ENCODE measurements at places on chromosomes 12 and 14. TPM values are rescaled to one million over a fixed set of nuclear protein-coding genes. Genes with fewer than 3 reads are reported as not detected.

DNA sequence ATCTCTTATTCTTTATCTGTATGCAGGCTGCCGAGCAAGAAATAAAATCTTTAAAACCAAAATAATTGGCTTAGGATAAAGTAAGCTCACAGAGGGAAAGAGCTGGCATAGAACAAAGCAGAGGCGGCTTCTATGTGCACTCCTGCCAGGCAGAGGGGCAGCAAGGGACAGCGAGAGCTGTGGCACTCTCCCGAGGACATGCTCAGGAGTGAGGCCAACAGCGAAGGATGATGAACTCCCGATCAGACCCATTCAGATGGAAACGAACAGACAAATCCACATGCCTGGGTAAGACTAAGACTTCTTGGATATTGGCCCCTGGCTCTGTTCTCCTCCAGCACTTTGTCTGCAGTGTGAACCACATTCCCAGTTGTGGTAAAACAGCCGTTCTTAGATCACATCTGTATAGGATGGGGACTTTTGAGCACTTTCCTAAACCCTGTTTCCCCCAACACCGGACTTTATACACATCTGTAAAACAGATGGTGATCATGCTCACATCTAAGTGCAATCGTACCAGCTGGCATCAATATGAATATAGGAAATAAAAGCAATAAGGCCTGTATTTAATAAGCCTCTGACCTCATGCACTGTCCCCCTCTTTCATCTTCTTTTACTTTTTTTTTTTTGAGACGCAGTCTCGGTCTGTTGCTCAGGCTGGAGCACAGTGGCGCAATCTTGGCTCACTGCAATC is 134.1 kb downstream of the PPM1H start:
- H3K36me3 ChIP-seq, result peaks cover 8% of the 10 kb centered on the region
- DNase-seq, result no peak
- H3K4me3 ChIP-seq, result no peak overlapping the region
- H3K27me3 ChIP-seq, result no peaks in the 10 kb centered on the region
- H3K4me1 ChIP-seq, result no peaks in the 10 kb centered on the region

DNA sequence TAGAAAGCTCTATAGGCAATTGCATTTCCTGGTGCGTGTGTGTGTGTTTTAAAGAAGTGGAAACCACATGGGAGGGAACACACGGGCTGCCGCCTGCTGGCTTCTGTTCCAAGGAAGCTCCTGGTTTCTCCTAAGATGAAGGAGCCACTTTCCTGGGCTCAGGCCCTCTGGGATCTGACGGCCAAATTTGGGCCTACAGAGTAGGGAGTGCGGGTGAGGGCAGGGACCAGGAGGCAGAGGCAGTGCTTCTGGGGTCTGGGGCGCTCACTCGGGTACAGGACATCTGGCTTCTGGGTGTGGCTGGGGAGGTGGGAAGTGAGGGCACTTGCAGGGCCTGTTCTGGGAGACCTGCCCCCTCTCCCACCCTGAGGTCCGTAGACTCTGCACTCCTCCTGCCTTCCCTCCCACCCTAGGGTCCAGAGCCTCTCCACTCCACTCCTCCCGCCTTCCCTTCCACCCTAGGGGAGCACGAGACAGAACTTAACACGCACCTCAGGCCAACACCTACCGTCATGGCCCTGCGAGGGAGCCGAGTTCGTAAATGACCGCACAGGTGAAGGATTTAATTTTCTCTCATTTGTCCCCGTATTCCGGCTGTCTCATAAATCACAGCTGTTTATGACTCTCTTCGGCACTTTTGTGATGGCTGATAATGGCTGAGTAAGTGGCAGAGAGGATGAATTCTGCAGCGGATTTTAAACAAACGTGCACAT is 127.7 kb downstream of the KIF26A start:
- no peaks in the 10 kb centered on the region for H3K4me1 ChIP-seq
- no peaks in the 10 kb centered on the region for H3K36me3 ChIP-seq
- H3K27ac ChIP-seq, result no peak overlapping the region
- no peaks in the 10 kb centered on the region for H3K27me3 ChIP-seq

- no peaks in the 10 kb centered on the region for H3K27me3 ChIP-seq
- no peak for DNase-seq
- H3K4me1 ChIP-seq, result no peaks in the 10 kb centered on the region
Observed at GRCh38 chr12:113555226-113555625, 83.6 kb upstream of the LHX5 start.

DNA sequence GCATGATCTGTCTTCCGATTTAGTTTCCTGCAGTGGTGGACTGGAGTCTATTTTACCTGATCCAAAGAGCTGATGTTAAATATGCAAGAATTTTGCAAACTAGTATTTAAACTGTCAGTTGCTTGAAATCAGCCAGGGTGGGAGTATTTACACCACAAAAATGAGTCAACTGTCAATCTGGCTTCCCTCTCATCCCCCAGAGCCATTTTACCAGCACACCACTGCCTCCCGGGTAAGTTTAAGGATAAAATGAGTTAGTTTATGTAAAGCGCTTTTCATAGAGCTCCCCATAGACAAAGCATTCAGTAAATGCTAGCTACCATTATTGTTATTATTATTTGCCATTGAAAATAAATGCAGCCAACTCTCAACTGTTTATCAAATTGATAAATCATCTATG is 106.3 kb upstream of the FRMD6 start:
- H3K36me3 ChIP-seq, result no peaks in the 10 kb centered on the region
- no peaks in the 10 kb centered on the region for H3K27me3 ChIP-seq
- no peak overlapping the region for H3K27ac ChIP-seq
- H3K4me1 ChIP-seq, result no peaks in the 10 kb centered on the region

- no peak overlapping the region for H3K4me3 ChIP-seq
- H3K36me3 ChIP-seq, result no peaks in the 10 kb centered on the region
- DNase-seq, result no peak
- H3K27ac ChIP-seq, result no peak overlapping the region
- no peaks in the 10 kb centered on the region for H3K27me3 ChIP-seq
- no peaks in the 10 kb centered on the region for H3K4me1 ChIP-seq
Observed at GRCh38 chr12:89960011-89960507, 251.4 kb upstream of the ATP2B1 start.

DNA sequence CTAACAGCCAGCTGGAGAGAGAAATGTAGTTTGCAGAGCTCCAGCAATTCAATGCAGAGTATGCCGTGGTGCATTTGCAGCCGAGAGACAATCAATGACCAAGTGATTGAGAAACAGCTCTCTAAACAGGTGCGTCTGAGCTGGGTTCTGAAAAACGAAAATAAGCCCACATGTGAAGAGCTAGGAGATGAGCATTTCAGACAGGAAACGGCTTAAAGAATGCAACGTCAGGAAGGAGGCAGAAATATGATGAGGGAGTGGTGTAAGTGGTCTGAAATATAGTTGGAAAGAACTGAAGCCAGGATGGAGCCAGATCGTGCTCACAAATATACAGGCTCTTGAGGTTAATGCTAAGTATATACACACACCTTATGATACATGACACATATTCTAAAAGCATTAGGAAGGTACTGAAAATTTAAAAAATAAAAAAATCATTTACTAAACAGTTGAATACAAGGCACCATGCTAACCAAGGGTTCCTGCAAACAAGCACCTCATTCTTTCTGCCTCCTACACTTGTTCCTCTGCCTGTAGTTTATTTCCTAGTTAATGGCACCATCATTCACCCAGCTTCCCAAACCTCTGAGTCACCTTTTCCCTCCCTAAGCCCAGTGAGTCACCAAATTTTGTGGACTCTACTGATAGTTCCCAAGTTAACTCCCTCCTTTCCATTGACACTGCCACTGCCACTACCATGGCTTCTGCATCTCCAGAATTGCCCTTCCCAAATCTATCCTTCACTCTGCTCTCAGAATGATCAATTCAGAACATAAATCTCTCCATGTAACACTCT is 2.3 kb upstream of the GARIN2 start:
- no peaks in the 10 kb centered on the region for H3K36me3 ChIP-seq
- no peak overlapping the region for H3K27ac ChIP-seq
- H3K27me3 ChIP-seq, result no peaks in the 10 kb centered on the region

DNA sequence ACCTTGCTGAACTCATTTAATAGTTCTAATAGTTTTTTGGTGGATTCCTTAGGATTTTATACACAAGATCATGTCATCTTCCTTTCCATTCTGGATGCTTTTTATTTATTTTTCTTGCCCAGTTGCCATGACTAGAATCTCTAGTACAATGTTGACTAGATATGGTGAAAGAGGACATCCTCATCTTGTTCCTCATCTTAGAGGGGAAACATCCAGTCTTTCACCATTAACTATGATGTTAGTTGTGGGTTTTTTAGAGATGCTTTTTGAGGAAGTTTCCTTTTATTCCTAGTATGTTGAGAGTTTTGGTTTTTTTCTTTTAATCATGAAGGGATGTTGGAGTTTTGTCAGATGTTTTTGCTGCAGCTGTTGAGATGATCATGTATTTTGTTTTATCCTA is 8.7 kb downstream of the ANKRD13A start:
- H3K4me1 ChIP-seq, result no peaks in the 10 kb centered on the region
- H3K27me3 ChIP-seq, result no peaks in the 10 kb centered on the region
- H3K27ac ChIP-seq, result no peak overlapping the region
- DNase-seq, result no peak

GRCh38 chr14:45790293-45790692 is 537.3 kb upstream of the MIS18BP1 start:
- no peaks in the 10 kb centered on the region for H3K36me3 ChIP-seq
- no peak for DNase-seq
- H3K27ac ChIP-seq, result no peak overlapping the region
- H3K4me1 ChIP-seq, result no peaks in the 10 kb centered on the region
- H3K4me3 ChIP-seq, result no peak overlapping the region

DNA sequence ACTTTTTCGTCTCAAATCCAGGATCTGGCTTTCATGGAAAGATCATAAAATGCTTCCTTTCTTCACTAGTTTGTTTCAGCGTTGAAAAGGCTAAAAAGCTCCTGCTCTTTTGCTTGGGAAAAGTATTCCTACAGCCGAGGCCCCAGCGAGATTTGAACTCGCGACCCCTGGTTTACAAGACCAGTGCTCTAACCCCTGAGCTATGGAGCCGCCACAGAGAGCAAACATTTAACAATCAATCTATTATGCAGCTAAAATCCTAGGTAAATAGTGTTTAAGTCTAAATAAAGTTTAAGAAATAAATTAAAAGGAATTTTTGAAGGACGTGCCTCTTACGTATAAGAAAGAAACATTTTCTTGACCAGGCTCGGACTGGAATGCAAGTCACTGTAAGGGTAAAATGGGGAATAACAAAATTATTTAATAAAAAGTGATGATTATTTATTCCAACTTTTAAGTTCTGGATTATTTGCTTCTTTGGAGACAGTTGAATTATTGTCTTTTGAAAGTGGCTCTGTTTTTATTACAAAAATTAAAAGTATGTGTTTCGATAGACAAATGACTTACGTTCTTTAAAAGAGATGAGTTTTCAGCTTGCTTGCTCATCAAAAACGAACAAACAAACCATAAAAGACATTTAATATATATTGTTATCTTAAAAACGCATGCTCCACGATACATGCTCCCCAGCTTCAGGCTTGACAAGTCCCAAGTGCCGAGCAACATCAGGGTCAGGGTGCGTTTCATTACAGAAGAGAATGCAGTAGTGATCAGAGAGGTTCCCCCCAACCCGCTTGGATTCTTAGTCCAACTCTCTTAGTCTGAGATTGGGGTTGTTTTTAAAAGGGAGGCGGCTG is 10.2 kb downstream of the OR6S1 start:
- no peak overlapping the region for H3K27ac ChIP-seq
- H3K4me3 ChIP-seq, result peak overlapping the region; percentile 48
- peaks cover 2% of the 10 kb centered on the region for H3K4me1 ChIP-seq
- no peaks in the 10 kb centered on the region for H3K36me3 ChIP-seq
- no peak for DNase-seq

GRCh38 chr14:69324341-69324931 is 64.5 kb downstream of the GALNT16 start:
- no peak overlapping the region for H3K27ac ChIP-seq
- no peak overlapping the region for H3K4me3 ChIP-seq

- no peaks in the 10 kb centered on the region for H3K36me3 ChIP-seq
- no peak overlapping the region for H3K4me3 ChIP-seq
- peaks cover 11% of the 10 kb centered on the region for H3K4me1 ChIP-seq
- no peak overlapping the region for H3K27ac ChIP-seq
- DNase-seq, result no peak
- no peaks in the 10 kb centered on the region for H3K27me3 ChIP-seq
Observed at GRCh38 chr14:24915958-24916595, 133.9 kb downstream of the STXBP6 start.

DNA sequence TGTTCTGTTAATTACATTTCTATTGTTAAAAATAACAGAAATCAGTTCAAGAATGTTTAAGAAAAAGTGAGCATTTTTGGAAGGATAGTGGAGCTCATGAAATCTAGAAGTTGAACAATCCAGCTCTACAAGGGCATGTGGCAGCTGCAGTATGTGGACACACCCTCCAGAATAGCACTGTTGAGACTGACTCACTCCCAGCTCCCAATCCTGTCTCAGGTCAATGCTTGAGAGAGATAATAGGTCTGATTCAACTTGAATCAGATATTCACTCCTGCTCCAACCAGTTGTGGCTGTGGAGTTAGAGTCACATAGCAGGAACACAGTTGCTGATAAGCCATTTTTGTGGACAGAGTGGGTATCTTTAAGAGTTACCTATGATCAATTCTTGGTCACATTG is 113.0 kb upstream of the NTF3 start:
- H3K27ac ChIP-seq, result no peak overlapping the region
- H3K27me3 ChIP-seq, result no peaks in the 10 kb centered on the region
- no peaks in the 10 kb centered on the region for H3K36me3 ChIP-seq

DNA sequence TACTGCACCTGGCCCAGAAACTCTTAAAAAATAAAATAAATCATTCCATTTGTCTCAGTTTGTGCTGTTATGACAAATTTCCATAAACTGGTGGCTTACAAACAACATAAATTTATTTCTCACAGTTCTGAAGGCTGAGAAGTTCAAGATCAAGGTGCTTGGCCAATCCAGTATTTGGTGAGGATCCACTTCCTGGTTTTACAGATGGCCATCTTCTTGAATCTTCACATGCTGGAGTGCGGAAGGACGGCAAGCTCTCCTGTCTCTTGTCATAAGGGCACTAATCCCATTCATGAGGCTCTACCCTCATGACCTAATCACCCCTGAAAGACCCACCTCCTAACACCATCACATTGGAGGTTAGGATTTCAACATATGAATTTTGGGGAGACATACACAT is 29.9 kb upstream of the MYBPC1 start:
- no peak overlapping the region for H3K4me3 ChIP-seq
- H3K27ac ChIP-seq, result no peak overlapping the region
- H3K27me3 ChIP-seq, result peaks cover 4% of the 10 kb centered on the region
- no peaks in the 10 kb centered on the region for H3K36me3 ChIP-seq
- H3K4me1 ChIP-seq, result no peaks in the 10 kb centered on the region

DNA sequence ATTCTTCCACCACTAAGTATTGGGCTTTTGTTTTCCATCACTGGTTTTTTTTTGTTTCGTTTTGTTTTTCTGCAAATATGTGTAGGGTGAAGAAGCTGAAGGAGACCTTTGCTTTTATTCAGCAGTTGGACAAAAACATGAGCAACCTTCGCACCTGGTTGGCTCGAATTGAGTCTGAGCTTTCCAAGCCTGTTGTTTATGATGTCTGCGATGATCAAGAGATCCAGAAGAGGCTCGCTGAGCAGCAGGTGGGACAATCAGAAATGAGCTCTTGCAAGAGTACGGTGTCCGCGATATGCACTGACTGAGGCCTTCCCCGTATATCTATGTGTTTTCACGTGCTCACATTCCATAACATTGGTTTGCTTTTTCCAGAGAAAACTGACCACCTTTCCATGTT is 91.5 kb downstream of the ESR2 start:
- no peak overlapping the region for H3K27ac ChIP-seq
- no peak for DNase-seq
- H3K4me1 ChIP-seq, result no peaks in the 10 kb centered on the region
- no peak overlapping the region for H3K4me3 ChIP-seq

GRCh38 chr14:102568115-102568614 is 24.3 kb upstream of the RCOR1 start:
- no peaks in the 10 kb centered on the region for H3K4me1 ChIP-seq
- H3K4me3 ChIP-seq, result no peak overlapping the region
- no peaks in the 10 kb centered on the region for H3K27me3 ChIP-seq

PELI2 gene
- polyA plus RNA-seq, result 0.80 TPM

CLEC4E gene
- polyA plus RNA-seq, result 1.3 TPM

MIA2 gene
- 9.3 TPM for polyA plus RNA-seq

C3AR1 gene
- 1.4 TPM for polyA plus RNA-seq

GLT8D2 gene
- 4.9 TPM for polyA plus RNA-seq

PLBD1 gene
- 6.0 TPM for polyA plus RNA-seq
